Naive thymus-derived CD4-positive, alpha-beta T cell (primary cell): ENCODE measurements at places on chromosomes 13 and 19.

DNA sequence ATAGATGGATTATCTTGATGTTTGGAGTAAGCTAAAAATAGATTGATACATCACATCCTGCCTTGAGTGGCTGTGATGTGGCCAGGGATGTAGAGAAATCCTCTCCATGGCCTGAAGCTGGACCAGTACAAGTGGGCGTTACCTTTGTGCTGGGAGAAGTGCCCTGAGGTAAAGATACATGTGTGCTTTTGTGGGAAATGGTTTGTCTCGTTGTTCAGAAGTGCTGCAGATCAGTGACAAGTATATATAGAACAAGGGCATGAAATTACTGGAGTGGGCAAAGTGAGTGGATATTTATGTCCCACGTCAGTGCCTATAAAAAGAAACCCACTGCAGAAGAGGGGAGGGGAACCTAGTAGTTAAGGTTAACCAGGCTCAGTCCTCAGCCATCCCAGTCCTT is 12.2 kb upstream of the ZNF304 start:
- H3K27me3 ChIP-seq = no peaks in the 10 kb centered on the region
- no peak overlapping the region for H3K27ac ChIP-seq
- DNase-seq = no peak

DNA sequence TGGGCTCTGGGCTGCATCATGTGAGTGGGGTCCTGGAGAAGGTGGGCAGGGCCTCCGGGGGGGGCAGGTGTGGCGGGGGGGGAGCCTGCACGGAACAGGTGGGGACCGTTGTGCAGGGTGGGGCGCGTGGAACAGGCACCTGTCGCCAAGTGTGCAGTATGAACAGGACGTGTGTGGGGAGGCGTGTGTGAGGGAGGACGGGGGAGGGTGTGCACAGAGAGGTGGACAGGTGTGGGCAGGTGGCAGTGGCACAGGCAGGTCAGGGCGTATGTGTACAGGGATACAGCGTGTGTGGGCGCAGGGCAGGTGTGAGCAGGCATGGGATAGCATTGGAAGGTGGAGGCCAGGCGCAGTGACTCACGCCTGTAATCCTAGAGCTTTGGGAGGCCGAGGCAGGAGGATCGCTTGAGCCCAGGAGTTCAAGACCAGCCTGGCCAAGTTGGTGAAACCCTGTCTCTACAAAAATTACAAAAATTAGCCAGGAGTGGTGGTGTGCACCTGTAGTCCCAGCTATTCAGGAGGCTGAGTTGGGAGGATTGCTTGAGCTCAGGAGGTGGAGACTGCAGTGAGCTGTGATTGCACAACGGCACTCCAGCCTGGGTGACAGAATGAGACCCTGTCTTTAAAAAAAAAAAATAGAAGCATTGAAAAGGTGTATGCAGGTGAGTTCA is 3.2 kb downstream of the PLK5 start:
- H3K27ac ChIP-seq = no peak overlapping the region
- DNase-seq = no peak
- H3K36me3 ChIP-seq = no peaks in the 10 kb centered on the region
- no peaks in the 10 kb centered on the region for H3K4me1 ChIP-seq
- H3K27me3 ChIP-seq = no peaks in the 10 kb centered on the region

GRCh38 chr13:91174886-91175501 is 172.5 kb upstream of the MIR17HG start:
- no peaks in the 10 kb centered on the region for H3K36me3 ChIP-seq
- H3K27me3 ChIP-seq = no peaks in the 10 kb centered on the region
- no peak overlapping the region for H3K27ac ChIP-seq
- DNase-seq = no peak

- H3K27ac ChIP-seq = no peak overlapping the region
- H3K4me1 ChIP-seq = no peaks in the 10 kb centered on the region
- no peak for DNase-seq
Measured at GRCh38 chr19:57701625-57702024, 7.4 kb downstream of the ZNF154 start.

- no peaks in the 10 kb centered on the region for H3K36me3 ChIP-seq
- H3K4me3 ChIP-seq = peak overlapping the region; percentile 45
- peaks cover 4% of the 10 kb centered on the region for H3K4me1 ChIP-seq
- no peaks in the 10 kb centered on the region for H3K27me3 ChIP-seq
- no peak for DNase-seq
Measured at GRCh38 chr19:49690079-49690655, 749 bp upstream of the CPT1C start.

GRCh38 chr13:97171136-97171535 is 51.0 kb upstream of the MBNL2 start:
- no peak for DNase-seq
- H3K4me3 ChIP-seq = no peak overlapping the region
- no peak overlapping the region for H3K27ac ChIP-seq
- no peaks in the 10 kb centered on the region for H3K4me1 ChIP-seq
- H3K36me3 ChIP-seq = no peaks in the 10 kb centered on the region

DNA sequence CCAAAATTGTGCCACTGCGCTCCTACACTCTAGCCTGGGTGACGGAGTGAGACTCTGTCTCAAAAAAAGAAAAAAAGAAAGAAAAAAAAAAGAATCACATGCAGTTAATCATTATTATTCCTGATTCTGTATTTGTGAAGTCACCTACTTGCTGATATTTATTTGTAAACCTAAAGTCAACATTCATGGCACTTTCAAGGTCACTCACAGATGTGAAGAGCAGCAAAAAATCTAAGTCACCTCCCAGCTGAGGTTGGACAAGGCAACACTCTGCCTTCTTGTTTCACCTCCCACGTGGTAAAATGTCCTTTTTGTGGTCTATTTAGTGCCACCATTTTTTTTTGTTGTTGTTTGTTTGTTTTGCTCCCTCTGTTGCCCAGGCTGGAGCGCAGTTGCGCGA is 26.5 kb downstream of the WDR88 start:
- H3K4me1 ChIP-seq = peaks cover 26% of the 10 kb centered on the region
- H3K27ac ChIP-seq = no peak overlapping the region
- no peak overlapping the region for H3K4me3 ChIP-seq
- no peak for DNase-seq

DNA sequence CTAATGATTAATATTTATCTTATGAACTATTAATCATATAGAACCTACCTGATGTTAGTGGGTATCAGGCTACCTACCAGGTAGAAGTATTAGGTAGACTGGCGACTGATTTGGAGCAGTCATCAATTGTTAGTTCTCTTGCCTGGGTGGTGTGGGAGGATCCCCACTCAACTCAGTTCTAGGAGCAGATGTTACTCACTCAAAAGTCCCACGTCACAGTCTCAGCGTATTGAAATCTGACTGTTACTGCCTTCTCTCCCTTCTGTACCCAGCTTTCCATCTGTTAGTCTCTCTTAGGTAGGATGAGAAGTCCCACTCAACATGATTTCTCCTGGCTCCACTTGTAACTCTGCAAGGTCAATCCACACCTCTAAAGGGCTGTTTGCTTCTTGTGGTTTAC is 102.7 kb downstream of the OLFM4 start:
- no peaks in the 10 kb centered on the region for H3K4me1 ChIP-seq
- H3K27ac ChIP-seq = no peak overlapping the region
- no peak overlapping the region for H3K4me3 ChIP-seq
- no peak for DNase-seq
- H3K36me3 ChIP-seq = no peaks in the 10 kb centered on the region

GRCh38 chr13:106407338-106407737 is 128.1 kb downstream of the EFNB2 start:
- H3K36me3 ChIP-seq = no peaks in the 10 kb centered on the region
- DNase-seq = no peak
- H3K27me3 ChIP-seq = no peaks in the 10 kb centered on the region
- no peaks in the 10 kb centered on the region for H3K4me1 ChIP-seq
- no peak overlapping the region for H3K4me3 ChIP-seq

- H3K36me3 ChIP-seq = peaks cover 4% of the 10 kb centered on the region
- DNase-seq = no peak
- no peaks in the 10 kb centered on the region for H3K4me1 ChIP-seq
- no peak overlapping the region for H3K4me3 ChIP-seq
- H3K27me3 ChIP-seq = no peaks in the 10 kb centered on the region
- H3K27ac ChIP-seq = no peak overlapping the region
Measured at GRCh38 chr13:25276748-25277147, 10.5 kb downstream of the MTMR6 start.
